WTC11 (cell line): ENCODE measurements at places on chromosomes 6 and 20. TPM values are rescaled to one million over a fixed set of nuclear protein-coding genes. Genes with fewer than 3 reads are reported as not detected.

ARMH2 gene
- total RNA-seq = not detected in 3 replicates

DNA sequence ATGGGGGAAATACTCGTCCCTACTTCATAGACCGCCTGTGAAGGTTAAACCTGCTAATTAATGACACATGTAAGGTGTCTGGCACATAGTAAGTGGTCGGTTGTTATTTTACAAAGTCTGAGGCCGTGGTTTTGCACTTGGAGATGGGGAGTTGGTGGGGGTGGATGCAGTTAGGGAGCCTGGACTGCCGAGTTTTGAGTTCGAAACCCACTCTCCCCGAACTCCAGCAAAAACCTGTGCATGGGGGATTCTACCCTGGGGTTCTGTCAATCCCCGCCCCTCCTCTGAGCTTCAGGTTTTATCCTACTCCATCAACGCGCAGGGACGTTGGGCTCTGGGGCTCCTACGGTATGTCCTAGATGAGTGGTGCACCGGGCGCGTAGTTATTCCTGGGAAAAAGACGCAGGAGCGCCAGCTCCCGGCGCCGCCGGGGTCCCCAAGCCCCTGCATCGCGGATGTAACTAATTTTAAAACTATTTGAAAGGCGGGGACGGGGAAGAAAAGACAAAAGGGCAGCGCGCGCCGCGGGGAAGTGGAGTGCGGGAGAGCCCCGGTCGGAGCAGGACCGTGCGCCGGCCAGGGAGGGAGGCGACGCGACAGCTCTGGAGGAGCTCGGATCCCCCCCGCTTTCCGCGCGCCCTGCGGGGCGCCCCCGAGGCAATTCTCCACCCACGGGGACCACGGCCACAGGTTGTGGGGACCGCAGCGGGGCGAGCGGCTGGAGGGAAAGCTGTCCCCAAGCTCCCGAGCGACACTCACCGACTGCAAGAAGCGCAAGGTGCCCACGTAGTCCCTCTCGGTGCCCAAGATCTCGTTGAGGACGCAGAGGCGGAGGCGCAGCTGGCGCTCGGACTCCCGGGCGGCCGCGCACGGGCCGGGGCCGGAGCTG, 672 bp downstream of the PREX1 start:
- DNase-seq = peak; percentile 52

GRCh38 chr20:31573555-31574321, 31.4 kb upstream of the ID1 start:
- no peak for DNase-seq

GRCh38 chr6:161489626-161490306, 215.9 kb upstream of the AGPAT4 start:
- DNase-seq = no peak

GRCh38 chr20:18657575-18657974, 69.7 kb downstream of the DTD1 start:
- DNase-seq = no peak

GRCh38 chr6:63635215-63635587, 401 bp upstream of the PHF3 start:
- no peak for DNase-seq

GRCh38 chr20:23754731-23755130, 4.0 kb upstream of the CST1 start:
- no peak for DNase-seq

OR2B2 gene
- total RNA-seq = not detected in 3 replicates

GRCh38 chr20:52256454-52256853, 64.9 kb upstream of the ZFP64 start:
- DNase-seq = no peak

DNA sequence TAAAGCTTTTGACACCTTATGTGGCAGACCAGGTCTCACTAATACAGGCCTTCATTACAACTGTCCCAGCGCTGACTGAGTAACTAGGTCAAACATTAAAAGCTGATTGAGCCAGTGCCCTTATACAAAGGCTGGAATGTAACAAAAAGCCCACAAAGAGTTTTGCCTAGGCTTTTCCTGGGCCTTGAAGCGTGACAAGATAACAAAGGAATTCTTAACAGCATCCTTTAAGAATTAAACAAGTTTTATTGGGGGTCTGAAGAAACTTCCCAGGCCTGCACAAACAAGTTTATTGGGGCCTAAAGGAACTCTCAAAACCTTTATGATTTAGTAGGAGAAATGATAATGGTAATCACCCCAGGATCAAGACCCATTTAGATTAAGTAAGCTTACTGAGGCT, 267.6 kb upstream of the FAM83B start:
- DNase-seq = no peak
